ENCODE measurements at places on chromosomes 16 and 17.

GRCh38 chr17:78924481-78925151 lies 571 bp downstream of the TIMP2 start:
- no peak for DNase-seq

GRCh38 chr17:72090108-72090507 lies 30.7 kb upstream of the SOX9 start:
- DNase-seq = no peak

DNA sequence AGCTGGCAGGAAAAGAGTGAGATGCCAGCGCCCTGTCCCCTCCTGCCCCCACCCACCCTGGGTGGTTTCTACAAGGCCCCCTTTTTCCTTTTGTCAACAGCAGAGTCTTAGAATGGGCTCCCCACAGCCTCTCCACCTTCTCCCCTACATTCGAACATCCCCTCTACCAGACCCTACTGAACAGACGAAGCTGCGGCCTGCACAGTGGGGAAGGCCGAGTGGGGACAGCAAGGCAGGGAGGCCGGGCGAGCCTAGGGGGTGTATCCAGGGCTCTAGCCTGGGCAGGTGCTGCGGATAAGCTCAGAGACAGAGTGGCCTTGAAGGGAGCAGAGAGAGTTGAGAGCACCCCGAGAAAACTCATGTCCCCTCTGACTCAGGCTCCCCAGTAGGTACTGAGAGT lies 7.4 kb downstream of the ZACN start:
- DNase-seq = no peak

GRCh38 chr17:81455387-81455786 lies 57.2 kb downstream of the ACTG1 start:
- DNase-seq = no peak

- no peak for DNase-seq
These were observed 21.0 kb downstream of the SOX8 start for GRCh38 chr16:1002399-1003166.

DNA sequence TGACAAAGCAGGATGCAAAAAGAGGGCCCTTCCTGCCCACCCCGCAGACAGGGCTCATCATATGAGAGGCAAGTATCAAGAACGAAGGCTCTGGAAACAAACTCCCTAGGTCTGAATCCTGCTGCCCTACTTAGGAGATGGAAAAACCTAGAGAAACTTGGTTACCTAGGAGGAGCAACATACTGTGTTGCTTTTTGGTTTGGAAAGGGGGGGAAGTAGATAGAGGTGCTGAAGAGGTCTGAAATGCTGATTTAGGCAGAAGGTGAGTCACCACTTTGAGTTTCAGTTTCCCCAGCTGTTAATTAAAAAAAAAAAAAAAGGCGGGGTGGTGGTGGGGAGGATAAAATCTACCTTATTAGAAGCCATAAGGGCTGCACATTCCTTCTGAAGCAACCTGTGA lies 1.5 kb downstream of the N4BP1 start:
- DNase-seq = no peak

DNA sequence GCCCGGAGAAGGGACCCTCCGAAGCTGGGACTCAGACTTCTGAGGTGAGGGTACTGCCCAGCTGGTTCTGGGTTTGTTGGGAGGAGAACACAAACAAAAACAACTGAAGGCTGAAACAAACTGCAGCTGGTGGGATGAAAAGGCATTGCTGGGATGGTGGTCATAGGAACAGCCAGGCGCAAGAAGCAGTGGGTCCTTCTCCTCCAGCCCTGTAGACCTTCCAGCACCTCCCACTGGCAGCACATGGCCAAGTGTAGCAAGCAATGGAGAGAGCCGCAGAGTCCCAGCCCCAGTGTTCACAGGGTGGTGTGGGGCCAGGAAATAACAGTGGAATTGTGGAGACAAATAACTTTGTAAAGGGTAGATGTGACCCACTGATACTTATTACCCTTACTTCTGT lies 48.7 kb upstream of the FOXJ1 start:
- no peak for DNase-seq

DNA sequence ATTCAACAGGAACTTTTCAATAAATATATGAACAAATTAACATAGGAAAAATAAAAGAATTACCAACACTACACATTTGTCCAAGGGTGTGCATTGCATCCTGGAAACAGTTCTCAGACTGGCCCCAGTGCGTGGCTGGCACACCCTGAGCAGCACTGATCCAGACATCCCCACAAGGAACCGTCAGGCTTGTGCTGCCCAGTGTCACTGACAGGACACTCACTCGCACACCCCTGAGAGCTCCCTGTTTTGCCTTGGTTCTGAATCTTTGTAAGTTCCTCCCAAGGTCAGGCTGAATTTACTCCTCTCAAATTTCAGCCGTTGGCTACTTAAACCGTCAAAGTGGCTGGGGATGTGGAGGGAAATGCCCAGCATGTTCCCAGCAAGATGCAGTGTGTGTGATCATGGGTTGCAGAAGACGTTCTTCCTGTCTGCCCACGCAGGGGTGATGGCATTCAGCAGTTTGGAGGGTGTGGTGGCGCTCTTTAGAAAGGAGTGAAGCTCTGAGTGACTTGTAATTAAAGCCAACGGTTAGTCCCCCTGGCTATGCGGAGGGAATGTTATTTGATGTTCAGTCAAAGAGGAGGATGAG lies 1.7 kb downstream of the MT2A start:
- no peak for DNase-seq

DNA sequence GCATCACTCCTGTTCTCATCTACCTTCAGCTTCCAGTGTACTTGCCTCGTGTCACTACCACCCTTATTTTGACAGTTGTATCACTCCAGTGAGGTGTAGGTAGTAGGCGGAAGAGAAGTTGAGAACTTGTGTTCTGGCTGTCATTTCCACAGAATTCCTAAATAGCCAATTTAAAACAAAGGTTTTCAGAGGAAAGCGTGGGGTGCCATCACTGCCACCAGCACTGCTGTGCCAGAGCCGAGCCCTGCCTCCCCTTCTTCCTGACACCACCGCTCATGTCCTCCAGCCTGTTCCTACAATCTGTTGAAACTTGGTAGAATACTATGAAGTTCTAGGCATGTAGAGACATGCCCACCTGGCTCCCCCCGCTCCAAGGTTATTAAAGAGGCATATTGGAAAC lies 215.8 kb downstream of the TANC2 start:
- DNase-seq = no peak

DNA sequence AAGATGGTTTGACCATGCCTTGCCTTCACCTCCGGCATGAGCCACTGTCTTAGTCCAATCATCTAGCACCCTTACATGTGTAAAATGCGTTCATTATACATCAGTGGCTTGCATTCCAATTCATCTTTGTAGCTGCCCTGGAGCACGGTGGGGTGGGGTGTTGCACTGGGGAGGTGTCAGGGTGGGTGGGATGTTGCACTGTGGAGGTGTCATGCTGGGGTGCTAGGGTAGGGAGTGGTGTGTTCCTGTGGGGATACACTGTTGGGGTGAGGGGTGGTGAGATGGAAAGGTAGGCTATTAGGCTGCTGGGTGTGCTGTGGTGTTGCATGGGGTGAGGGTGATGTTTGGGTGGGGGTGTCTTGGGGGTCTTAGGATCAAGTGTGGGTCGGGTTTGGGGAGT lies 47.0 kb downstream of the NLRC5 start:
- no peak for DNase-seq

DNA sequence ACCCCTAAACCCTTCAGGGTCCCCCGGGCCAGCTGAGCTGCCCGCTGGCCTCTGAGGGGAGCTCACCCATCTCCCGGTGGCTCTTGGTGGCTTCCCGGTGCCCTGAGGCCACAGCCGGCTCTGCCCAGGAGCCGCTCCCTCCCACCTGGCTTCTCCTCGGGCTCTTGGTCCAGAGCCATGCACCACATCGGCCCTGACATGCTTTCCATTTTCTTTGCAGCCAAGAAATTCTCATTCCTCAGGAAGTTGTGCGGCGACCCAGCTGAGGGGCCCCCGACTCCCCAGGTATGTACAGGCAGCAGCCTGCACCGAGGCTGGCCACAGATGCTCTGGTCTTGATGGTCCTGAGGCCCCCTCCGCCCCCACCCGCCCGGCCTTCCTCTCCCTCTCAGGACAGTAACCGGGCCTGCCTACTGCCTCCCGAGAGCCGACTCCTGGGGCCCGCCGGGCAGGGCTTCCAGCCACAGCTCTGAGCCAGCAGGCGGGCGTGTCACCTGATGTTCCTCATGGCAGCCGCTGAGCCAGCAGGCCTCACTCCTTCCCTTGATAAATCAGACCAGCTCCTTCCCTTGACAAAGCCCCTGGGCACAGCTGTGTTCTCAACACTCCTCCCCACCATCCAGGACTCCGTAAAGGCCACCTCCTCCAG lies 28.4 kb upstream of the ZFPM1 start:
- DNase-seq = no peak

DNA sequence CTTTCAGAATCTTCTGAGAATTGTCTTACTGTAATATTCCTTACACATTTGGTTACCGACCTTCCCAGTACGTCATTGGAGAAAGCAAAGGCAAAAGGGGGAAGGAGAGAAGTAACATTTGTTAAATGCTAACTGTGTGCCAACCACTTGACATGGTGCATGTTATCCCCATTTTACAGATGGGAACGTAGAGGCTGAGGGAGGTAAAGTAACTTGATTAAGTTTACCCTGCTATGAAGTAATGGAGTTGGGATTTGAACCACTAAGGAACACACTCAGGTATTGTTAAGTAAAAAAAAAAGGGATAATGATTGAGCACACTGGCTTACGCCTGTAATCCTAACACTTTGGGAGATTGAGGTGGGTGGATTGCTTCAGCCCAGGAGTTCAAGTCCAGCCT lies 156.4 kb downstream of the PRKCA start:
- no peak for DNase-seq

DNA sequence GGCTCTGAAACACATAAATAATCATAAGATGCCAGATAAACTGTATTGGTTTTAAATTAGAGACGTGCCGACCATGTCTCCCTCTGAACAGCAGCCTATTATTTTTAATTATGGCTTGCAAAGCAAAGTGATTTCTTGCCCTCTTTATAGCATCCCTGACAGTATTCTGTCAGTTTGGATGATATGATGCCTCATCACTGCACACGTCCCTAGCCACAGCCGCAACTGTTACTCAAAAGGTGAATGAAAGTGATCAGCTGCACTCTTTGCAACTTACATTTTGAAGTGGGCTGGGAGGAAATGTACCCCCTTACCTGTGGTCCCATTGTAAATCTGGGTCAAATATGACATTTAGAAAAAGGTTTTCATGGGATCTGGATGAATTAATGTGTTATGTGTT lies 389.9 kb downstream of the MAF start:
- DNase-seq = no peak

- DNase-seq = no peak
These were observed 30.1 kb downstream of the CEP95 start for GRCh38 chr17:64536913-64537312.

- no peak for DNase-seq
These were observed 60.2 kb downstream of the ABCC6 start for GRCh38 chr16:16163109-16163508.

Data from NCI-H2171 (cell line).